Femur (tissue), 1 donor: ENCODE measurements at places on chromosomes 7 and 10.

- peak; percentile 76 for DNase-seq
These were observed 110.9 kb downstream of the WDR11 start for GRCh38 chr10:120961795-120962755.

DNA sequence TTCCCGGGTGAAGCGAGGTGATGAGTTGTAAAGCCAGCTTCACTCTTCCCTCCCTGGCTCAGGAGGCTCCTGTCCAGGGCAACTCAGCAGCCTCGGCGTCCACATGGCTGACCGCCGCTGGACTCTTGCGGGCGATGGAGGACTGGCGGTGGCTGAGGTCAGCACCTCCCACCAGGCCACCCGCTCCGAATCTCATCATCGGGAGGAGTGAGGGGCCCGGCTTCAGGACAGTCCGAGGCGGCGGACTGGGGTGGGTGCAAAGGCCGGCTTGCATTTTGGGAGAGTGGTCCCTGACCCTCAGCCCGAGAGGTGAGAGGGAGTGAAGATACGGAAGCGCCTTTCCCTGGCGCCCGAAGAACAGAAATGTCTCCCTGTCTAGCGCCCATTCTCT, 759 bp downstream of the DNAJB12 start:
- peak; percentile 65 for DNase-seq

DNA sequence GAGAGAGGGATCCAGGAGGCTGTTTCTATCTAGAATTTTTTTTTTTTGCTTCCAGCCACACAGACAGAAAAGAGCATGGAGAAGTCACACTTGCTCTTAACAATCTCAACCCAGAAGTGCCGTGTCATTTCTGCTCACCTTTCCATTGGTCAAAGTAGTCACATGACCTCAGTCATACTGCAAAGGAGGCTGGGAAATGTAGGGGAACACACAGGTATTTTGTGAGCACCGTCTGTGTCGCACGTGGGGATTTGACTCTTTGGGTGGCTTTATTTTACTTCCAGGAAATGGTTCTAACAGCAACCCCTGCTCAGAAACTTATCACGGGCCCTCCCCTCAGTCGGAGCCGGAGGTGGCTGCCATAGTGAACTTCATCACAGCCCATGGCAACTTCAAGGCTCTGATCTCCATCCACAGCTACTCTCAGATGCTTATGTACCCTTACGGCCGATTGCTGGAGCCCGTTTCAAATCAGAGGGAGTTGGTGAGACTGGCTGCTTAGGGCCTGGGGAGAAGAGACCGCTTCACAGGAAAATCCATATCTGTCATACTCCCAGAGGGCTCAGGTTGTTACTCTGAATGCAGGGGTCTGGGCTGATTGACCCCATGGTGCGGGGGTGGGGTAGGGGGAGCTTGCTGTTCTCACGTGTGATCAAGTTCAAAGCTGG, 13.1 kb upstream of the CPA1 start:
- no peak for DNase-seq

DNA sequence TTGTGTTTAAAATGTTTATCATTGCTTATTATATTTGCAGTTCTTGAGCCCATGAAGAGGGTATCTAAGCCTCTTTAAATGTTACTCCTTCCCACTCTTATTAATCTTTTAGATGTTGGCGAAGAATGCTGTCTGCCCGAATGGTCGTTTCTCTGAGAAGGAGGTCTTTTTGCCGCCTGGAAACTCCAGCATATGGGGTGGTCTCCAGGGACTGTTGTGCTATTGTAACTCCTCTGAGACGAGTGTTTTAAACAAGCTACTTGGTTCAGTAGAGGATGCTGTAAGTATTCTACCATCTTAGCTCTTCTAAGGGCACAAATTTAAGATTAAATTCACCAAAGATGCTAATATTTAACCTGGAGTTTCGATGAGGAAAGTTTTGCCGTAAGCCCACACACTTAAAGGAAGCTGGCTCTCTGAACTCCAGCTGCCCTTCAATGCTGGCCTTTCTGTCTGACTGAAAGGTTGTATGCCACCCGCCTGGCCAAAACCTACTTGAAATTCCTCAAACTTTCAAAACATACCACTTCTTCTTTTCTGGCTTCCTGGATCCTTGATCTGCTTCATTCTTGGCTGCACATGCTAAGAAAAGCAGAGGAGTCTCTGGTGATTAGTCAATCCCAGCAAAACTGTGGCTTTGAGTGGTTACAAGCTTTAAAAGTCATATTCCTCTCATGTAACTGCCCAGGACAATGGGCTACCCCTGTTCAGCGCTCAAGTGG, 74.7 kb downstream of the ABCA13 start:
- no peak for DNase-seq

DNA sequence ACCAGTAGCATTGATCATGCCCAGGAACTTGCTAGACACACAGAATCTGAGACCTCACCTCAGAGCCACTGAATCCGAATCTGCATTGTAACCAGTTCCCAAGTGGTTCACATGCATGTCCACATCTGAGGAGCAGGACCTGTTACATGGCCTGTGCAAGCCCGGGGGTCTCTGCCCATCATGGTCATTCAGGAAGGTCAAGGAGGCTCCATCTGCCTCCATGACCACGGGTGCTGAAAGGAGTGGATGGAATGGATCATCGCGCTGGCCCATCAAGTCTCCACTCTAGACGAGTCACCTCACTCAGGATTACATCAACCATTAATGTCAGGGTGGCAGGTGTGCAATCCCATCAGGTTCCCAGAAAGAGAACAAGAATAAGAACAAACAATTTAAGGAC, 85.8 kb upstream of the ADAM12 start:
- no peak for DNase-seq

DNA sequence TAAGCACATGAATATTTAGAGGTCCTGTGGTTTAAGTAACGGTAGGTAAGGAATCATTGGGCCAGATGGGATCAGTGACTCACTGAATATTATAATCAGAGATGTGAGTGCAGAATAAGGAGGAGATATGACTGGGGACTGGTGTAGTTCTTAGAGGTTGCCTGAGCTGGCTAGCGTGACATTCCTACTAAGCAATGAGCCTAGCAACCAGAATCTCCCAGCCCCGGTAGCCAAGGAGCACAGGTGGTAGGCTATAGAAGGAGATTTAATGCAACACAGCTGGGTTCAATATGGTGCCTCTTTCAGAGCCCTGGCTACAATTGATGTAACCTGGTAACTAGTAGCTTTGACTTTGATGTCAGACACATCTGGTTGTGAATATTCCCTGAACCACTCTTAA, 641.6 kb downstream of the AUTS2 start:
- no peak for DNase-seq

GRCh38 chr7:74573512-74573911, 84.0 kb upstream of the GTF2I start:
- no peak for DNase-seq

- DNase-seq, result no peak
These were observed 116.1 kb upstream of the CDCA7L start for GRCh38 chr7:22061775-22062174.

- no peak for DNase-seq
These were observed 50.0 kb upstream of the WIPI2 start for GRCh38 chr7:5139998-5140397.

DNA sequence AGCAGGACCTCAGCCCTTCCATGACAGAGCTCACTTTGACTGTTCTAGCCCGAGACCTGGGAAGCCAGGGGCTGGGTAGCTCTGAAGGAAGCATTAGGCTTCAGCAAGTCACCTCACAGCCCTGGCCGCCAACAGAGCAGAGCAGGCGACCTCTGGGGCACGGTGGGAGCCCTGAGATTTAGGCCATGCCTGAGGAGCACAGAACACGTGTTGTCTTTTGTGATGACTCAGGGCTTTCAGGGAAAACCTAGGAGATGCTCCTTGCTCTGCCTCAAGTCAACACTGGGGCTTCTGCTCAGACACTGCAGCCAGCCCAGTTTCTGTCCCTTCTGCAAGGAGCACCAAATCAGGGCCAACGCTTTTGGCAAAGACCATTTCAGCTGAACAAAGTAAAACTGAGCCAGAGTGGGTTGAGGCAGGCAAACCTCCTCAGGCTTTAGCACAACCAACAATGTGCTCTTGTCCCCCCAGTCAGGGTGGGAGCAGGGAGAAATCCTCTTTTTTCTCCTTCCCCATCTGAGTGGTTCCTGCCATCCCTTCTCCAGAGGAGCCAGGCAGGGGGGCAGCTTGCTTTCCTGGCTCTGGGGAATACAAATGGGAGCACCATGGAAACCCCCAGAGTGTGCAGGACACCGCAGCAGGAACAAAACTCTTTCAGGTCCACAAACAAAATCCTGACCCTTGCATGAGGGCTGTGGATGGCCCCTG, 14.4 kb downstream of the CAMK2G start:
- DNase-seq, result no peak

GRCh38 chr10:44470784-44471183, 85.9 kb upstream of the CXCL12 start:
- no peak for DNase-seq

DNA sequence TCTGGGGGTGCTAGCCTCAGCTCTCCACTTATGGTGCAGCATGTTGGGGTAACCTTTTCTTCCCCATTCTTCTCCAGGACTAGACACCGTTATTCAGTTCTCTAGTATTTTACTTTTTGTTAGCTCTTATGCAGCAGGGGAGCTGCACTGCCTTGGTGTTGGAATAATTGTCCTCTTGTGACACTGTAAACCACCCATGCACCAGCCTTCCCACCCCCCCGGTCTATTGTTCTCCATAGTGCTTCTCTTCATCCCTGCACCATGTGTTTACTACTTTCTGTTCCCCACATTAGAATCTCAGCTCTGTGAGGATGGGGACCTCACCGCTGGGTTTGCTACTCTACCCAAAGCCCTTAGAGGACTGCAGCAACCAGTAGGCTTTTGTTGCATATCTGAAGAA, 230.7 kb downstream of the RPS24 start:
- DNase-seq, result no peak

DNA sequence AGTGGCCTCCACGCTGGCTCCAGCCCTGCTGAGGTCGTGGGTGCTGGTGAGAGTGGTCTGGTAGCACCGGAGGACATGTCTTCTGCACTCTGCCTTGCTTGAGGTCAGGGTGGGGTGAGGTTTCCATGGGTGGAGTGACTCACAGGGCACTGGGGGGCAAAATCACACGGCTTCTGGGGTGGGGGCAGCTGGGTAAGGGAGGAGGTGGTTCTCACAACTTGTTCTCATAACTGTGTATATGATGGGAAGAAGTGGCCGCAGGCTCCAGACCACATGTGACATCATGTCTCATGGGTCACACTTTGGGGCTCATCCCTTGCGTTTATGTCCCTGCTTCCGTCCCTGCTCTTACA, 884 bp upstream of the PRF1 start:
- peak; percentile 30 for DNase-seq

DNA sequence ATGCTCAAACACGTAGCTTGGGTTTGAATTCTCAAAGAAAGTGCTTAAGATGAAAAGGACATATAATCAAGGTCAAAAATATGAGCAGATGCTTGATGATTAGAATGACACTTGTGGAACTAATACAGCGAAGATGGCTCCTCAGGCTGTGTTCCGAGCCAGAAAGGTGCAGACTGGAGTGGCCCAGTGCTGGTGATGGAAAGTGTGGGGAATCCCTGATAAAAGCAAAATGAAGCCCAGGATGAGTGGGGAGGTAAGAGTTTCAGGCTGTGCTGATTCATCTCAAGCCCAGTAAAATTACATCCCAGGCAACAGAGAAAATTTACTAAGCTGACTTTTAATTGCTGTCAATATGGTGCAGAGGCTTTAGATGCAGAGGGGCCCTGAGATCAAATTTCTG, 77.8 kb upstream of the IKZF1 start:
- no peak for DNase-seq

DNA sequence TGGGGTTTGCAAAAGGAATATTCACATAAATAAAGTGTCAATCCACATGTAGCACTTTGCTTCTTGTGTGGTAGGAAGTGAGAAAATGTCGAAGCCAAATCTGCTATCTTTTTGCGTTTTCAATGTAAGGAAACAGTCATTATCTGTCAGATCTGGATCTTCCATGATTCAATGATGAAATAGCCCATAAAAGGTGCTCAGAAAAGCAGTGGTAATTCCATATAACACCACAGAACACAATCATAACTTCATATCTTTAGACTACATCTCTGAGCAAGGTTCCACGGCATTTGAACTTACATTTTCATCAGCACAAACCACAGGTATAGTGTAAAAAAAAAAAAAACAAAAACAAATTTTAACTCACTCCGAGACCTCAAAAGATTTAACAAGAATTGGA, 39.9 kb upstream of the EGR2 start:
- DNase-seq, result no peak

DNA sequence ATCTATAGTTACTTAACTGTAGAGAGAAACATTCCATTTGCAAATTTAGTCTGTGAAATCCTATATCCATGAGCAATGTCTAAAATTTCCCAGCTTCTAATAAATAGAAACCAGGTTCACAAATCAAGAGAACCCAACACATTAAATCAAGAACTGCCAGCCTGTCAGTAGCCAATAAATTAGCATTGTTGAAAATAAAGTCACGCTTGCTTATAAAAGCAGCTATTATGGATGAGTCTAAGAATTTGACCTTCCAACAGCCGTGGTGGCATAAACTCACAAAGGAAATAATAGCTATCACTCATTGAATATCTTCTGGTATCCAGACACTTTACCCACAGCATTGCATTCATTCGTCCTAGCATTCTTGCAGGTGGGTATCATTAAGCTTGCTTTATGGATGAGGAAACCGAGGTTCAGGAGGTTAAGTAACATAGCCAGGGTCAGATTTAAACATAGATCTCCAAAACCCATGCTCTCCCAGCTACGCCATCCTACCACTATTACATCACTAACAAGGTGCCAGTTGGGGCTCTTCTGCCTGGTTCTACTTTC, 260.1 kb upstream of the YAE1 start:
- DNase-seq, result no peak

GRCh38 chr10:93224005-93224779, 150.5 kb downstream of the CYP26A1 start:
- DNase-seq, result no peak

- DNase-seq, result no peak
These were observed 48.9 kb downstream of the PYROXD2 start for GRCh38 chr10:98366062-98366530.
